ENCODE measurements at places on chromosomes 2 and 18.

GRCh38 chr2:191152482-191153240, 1.9 kb upstream of the STAT4 start:
- DNase-seq, result peak; percentile 47

GRCh38 chr18:68399721-68400120, 315.2 kb downstream of the TMX3 start:
- DNase-seq, result no peak

DNA sequence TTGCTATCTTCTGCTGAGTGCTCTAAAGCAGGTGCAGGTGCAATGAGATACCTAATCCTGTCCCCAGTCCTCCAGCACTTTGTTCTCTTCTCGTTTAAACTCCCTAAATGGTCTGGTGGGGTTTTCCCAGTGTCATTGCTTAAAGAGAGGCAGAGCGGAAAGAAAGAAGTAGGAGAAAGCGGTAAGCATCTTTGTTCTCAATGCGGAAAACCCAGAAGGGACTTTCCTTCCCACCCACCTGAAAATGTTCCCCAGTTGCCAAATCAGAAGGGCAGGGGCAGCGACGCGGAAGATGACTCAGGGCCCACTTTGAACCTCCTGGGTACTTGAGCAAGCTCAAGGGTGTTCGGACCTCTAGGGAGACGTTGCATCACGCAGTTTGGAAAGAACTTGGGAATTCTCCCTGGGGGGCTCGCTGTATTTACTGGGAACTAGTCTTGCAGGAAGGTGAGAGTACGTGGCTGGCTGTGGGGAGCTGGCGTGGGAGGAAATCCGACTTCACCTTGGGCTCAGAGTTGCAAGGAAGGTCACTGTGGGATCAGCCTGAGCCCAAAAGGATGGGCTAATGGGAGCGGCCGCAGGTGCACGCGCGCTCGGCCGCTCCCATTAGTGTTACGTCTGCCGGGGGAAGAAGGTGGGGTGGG, 589 bp upstream of the SGPP2 start:
- peak; percentile 26 for DNase-seq

DNA sequence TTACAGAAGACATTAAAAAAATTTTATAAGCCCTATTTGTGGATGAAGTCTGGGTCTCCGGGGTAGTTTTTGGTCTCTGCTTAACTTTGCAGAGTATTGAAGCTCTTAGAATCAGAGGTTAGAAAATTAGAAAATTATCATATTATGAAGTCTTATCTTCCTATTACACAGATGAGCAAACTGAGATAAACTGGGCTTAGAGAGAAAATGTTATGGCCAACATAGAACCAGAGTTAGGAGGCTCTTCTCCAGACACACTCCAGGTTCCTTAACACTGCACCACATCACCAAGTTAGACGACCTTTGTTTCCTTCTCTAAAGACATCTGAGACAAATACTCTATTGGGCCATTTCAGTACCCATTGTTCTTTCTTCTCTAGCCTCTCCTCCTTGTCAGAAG, 36.7 kb upstream of the NEB start:
- no peak for DNase-seq

DNA sequence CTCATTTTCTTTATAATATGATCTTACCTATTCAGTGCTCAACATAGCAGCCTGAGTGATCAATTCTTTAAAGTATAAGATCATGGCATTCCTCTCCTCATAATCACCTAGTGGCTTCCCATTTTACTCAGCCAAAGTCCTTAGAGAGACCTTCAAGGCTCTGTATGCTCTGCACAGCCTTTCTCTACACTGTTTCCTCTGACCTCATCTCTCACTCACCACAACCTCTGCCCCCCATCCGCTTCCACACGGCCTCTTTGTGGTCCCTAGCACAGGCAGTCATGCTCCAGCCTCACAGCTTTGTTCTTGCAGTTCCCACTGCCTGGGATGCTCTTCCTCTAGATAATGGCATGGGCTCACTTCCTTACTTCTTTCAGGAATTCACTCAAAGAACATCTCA, 109.2 kb downstream of the HIBCH start:
- no peak for DNase-seq

- DNase-seq, result no peak
These were observed 1143.6 kb upstream of the GYPC start for GRCh38 chr2:125512313-125512712.

- DNase-seq, result no peak
These were observed 224.5 kb upstream of the SPOPL start for GRCh38 chr2:138277062-138277461.

DNA sequence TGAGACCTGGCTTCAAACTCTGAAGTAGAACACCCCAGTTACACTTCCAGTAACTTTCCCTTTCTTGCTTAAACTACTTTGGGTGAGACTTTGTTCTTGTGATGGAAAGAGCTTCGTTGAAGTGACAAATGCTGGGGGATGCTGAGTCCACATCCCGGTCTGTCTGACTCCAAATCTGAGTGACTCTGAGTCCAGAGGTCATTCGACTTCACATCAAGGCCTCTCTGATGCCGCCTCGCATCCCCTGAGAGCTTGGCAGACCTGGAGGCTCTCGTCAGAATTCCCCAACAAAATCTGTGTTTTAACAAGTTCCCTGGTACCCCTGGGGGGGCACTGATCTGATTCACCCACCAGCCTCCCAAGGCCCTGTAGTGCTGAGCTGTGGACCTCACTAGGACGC, 31.6 kb upstream of the ROCK2 start:
- no peak for DNase-seq

DNA sequence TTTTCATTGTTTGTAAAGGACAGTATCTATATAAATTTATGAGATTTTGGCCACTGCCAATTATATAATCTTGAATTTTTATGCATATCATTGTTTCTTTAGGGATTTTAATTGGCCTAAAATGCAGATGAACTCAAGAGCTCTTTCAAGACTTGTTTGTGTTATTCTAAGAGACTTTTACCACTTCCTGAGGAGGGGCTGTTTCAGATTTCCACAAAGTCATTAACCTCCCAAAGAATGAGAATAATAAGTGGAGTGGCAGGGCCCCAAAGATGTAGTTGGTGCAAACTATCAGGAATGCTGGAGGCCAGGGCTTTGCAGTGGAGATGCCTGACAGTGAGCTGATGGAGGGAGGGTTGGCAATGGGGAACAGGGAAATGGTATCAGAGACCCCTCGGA, 15.5 kb upstream of the ACVR1 start:
- no peak for DNase-seq

GRCh38 chr2:37102588-37102987, 18.3 kb downstream of the GPATCH11 start:
- no peak for DNase-seq

- DNase-seq, result no peak
These were observed 95.0 kb downstream of the PID1 start for GRCh38 chr2:229176136-229176535.

DNA sequence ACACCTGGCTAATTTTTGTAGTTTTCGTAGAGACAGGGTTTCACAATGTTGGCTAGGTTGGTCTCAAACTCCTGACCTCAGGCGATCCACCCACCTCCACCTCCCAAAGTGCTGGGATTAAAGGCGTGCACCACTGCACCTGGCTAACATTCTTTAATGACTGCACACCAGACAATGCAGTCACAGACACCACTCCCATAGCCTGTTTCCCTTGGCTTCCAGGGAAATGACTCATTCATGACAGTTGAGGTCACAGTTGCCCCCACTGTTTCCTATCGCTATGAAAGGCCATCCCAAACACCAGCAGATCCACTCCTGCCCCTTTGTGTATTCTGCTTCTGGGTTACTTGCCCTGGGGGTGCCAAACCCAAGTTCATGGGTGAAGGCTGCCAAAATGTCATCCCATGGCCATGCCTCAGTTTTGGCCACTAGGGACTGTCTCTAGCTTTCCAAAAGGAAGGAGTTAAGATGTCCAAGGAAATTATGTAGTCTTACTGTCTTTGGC, 8.7 kb downstream of the CHMP1B start:
- no peak for DNase-seq

GRCh38 chr2:115165529-115166109, 723.2 kb downstream of the DPP10 start:
- no peak for DNase-seq

DNA sequence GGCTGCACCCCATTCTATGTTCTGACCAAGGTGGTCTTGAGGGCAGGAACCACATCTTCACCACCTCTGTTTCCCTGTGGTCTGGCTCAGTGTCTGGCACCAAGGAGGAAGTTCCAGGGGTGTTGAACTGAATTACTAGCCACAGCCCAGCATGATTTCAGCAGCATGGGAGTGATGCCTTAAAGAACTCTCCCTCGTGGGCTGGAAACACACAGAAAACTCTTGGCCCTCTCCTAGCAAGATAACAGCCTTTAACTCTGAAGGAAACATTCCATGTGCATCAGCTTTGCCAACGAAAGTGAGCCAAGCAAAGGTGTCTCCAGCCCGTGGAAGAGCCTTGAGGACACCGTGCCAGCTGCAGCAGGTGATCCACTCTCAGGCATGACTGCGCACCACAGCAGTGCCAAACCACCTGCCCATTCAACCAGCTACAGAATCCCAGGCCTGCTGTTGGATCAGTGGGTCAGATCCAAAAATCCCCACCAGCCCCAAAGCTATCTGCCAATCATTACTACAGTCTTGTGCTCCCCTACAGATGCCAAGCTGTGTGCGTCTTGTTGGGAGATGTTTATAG, 124.8 kb downstream of the TTC32 start:
- no peak for DNase-seq

DNA sequence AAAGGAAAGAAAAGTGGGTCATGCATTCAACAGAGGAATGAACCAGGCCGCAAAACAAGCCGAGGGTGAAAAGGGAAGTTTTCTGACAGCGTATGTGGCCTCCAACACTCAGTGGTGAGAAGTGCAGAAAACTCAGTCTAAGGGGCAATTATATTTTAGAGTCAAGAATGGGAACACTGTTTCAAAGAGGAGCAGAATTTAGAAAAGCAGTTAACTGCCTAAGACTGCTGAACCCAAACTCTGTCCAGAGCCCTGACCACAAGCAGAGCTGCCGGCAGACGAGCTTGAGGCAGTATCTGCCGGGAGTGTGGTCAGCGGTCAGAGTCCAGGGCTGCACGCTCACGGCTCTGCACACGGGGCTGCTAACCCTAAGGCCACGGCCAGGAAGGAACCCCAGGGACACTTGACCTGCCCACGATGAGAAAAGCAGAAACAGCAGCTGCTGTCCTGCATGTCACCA, 347.0 kb upstream of the ID2 start:
- DNase-seq, result no peak

- DNase-seq, result no peak
These were observed 44.7 kb downstream of the TTC32 start for GRCh38 chr2:19857100-19857499.

DNA sequence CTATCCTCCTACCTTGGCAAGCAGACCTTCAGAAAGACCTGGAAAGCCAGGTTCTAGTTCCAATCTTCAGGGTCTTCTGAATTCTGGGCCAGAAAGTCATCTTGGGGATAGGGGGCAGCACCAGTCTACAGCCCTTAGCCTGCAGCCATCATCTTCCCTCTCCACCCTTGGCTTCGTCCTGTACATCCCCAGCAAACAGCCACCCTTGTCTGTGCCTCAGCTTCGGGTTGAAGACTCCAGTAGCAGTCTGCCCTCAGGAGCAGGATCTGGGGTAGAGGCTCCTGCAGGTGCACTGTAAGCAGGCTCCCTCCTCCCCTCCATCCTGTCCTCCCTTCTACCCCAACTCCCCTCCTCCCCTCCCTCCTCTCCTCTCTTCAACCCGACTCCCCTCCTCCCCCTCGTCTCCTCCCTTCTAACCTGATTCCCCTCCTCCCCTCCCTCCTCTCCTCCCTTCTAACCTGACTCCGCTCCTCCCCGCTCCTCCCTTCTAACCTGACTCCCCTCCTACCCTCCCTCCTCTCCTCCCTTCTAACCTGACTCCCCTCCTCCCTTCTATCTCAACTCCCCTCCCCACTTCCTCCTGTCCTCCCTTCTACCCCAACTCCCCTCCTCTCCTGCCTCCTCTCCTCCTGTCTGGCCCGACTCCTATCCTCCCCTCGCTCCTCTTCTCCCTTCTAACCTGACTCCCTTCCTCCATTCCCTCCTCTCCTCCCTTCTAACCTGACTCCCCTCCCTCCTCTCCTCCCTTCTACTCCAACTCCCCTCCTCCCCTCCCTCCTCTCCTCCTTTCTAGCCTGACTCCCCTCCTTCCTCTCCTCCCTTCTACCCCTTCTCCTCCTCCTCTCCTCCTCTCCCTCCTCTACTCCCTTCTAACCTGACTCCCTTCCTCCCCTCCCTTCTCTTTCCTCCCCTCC, 90.1 kb upstream of the SMAD2 start:
- DNase-seq, result no peak

DNA sequence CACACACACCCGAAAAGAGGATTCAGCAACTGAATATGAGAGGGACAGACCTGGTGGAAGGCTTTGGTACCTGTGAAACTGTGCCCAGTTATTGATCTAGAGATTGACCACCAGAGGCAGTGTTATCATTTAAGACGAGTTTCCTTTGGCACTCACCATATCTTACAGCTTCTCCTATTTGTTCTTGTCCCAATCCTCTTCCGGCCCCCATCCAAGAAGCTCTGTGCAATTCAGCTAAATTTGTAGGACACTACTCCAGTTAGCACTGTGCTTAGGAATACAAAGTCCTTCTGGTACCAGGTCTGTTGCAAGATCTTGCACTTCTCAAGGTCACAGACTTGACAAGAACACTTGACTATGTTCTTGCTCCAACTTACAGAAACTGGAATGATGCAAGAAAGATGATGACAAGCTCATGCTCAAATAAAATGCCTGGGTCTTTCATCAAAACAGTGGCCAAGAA, 177.7 kb downstream of the TMEM247 start:
- no peak for DNase-seq

GRCh38 chr2:237278568-237278967, 135.4 kb downstream of the COL6A3 start:
- DNase-seq, result no peak

GRCh38 chr2:182541268-182541667, 114.4 kb upstream of the PDE1A start:
- no peak for DNase-seq

All from T-helper 1 cell (primary cell).